ENCODE measurements at places on chromosomes 16 and 17.

GRCh38 chr17:38617074-38617860, 11.5 kb upstream of the SRCIN1 start:
- DNase-seq, result no peak

DNA sequence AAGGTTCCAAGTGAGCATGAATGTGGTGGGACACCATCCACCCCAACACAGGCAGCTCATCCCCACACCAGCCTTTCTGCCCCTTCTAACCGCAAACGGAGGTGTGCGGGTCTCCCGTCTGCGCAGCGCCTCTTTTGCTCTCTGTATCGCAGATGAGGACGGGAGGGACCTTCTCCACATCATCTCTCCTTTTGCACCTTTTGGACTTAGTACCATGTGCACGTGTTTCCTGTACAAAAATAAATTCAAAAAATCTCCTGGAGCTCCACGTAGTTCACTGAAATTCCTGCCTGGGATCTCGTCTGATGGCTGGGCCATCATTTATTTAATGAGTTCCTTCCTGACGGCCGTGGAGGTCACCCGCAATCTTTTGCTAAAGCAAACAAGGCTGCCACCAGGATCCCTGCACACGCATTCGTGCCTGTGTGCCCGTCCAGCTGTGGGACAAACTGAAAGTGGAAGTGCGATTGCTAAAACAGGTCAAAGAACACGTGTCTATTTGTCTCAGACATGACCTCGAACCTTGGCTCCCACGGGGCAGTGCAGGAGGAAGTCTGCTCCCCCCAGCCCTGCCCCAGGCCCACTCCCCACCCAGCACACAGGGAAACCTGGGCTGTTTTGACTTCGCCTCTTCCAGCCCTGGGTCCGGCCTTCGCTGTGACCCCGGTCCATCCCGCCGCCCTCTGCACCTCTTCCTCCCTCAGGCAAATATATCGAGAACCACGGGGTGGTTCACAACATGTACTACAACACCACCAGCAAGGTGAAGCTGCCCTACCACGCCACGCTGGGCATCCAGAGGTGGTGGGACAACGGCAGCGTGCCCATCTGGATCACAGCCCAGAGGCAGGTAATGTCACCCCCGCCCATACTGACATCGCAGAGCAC, 2.3 kb downstream of the ENPP7 start:
- no peak for DNase-seq

- no peak for DNase-seq
Measured at GRCh38 chr16:23871924-23872323, 36.1 kb downstream of the PRKCB start.

DNA sequence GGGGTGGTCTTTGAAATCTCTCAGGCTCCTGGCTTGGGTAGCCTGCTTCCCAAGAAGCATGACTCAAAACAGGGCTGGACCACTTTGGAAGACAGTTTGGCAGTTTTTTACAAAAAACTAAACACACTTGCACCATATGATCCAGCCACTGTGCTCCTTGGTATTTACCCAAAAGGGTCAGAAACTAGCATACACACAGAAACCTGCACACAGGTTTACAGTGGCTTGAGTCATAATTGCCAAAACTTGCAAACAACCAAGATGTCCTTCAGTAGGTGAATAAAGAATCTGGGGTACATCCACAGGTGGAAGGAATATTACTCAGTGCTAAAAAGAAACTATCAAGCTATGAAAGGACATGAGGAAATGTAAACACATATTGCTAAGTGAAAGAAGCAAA, 323.2 kb upstream of the CDH5 start:
- no peak for DNase-seq

- peak; percentile 77 for DNase-seq
Measured at GRCh38 chr17:42116705-42117396, 4.3 kb downstream of the KAT2A start.

DNA sequence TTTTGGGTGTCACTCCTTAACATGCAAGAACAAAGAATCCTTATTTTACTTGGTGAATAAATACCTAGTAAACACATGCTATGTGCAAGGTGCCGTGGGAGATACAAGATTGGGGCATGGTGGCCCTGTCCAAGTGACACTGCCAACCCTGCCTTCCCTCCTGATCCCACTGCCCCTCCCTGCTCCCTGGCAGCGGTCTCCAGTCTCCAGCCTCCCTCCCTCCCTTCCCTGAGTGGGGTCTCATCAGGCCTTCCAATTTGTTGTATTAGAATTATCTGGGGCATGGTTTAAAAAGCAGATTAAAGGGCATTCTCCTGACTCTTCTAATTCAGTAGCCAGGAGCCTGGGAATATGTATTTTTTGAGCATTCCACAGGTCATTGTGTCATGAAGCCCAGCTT, 12.5 kb upstream of the TMED6 start:
- DNase-seq, result no peak

- DNase-seq, result no peak
Measured at GRCh38 chr16:86823888-86824671, 245.7 kb downstream of the FOXL1 start.

GRCh38 chr17:83152745-83153611, 73.6 kb downstream of the METRNL start:
- peak; percentile 8 for DNase-seq

GRCh38 chr16:734208-734980, 6.4 kb downstream of the CIAO3 start:
- DNase-seq, result no peak

DNA sequence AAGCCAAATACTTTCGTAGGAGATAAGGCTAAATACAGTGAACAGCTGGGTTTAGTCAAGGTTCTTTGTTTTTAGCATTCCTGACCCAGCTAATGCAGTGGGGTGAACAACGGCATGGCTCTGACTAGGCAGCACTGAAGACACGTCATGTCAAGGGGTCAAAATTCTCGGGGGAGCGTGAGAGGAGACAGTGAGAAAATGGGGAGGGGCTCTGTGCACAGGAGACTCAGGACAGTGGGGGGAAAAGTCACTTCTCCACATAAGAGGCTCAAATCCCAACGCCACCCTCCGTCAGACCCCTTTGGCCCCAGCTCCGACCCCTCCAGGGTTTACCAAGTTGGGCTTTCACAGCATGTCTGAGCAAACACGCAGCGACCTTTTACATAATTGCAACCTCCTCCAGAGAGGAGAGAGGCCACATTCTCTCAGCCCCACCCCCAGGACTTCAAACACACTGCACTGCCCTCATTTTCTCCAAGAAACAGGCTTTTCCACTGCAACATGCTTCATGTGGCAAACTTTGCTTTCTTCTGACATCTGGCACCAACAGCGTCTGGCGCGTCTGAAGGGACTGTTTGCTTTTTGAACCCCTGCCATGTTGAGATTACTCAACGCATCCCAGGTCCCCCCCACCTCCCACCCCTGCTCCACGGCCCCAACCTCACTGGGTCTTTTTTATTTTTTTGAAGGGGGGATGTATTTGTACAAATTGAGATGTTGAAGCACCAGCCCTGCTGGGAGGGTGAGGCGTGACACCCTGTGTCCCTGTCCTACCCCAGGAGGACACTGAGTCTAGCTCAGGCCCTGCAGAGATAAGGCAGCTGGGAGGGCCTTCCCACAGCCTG, 30.0 kb downstream of the AXIN2 start:
- DNase-seq, result no peak

DNA sequence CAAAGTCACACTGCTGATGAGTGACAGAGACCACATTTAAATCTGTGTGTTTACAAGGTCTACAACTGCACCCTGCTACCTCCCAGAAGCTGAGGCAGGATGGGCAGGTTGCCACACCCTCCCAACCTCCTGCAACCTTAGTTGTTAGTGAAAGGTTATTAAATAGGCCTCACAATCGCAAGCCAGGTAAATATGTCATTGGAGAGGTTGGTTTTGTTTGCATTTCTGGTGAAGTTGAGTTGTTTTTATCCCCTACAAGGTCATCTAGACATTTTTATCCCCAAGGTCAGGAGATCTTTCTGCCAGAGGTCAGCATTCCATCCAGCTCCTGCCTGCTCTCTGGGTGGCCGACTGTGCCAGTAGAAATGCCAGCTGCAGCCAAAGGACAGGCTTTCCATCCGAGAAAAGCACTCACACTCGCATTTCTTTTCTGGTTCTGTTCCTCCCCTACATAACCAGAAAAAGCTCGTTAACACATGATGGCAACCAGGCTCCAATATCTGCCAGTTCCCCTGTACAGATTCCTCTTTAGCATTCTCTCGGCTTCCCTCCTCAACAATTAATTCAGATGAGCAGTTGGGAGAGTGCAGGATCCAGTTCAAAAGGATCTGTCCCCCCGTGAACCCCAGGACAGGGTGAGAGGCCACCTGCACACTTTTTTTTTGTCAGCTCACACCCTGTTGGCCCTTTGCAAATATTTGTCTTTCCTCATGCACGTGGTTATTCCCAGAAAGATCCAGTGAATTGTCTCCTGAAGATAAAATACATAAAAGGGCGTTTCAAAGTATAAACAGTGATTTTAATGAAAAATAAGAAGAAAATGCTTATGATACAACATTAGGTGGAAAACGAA, 562.8 kb downstream of the MAF start:
- no peak for DNase-seq

- DNase-seq, result no peak
Measured at GRCh38 chr16:84119368-84119767, 2.6 kb upstream of the MBTPS1 start.

GRCh38 chr17:41785859-41786226, 668 bp downstream of the JUP start:
- no peak for DNase-seq

GRCh38 chr17:40451420-40451819, 8.2 kb downstream of the IGFBP4 start:
- no peak for DNase-seq

GRCh38 chr16:59655031-59655430, 920.9 kb upstream of the GOT2 start:
- DNase-seq, result no peak

DNA sequence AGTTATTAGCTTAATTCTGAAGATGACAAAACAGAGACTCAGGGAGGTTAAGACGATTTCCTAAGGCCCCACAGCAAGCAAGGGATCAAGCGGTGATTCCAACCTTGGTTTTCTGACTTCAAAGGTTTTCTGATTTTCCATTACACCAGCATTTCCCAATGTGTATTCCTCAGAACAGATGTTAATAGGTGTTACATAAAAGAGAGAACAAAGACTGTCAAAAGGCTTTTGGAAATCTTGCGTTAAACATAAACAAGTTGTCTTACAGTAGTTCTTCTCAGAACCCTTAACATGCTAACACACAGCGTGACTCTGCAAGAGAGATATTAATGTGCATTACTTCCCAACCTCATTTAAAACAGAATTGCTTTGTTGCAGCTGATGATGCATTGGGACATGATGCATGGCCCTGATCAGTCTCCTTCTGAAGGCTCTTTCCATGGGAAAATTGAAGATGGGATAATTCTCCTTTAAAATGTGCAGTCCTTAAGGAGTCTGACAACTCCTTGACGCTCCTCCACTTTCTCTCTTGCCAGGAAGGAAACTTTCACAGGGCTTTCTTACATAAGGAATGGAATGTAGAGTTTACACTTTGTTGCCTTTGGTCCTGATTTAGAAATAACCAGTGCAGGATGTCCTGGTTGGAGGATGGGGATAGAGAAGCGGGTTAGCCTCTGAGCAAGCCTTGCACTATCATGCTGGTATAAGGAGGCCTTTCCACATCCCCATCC, 21.5 kb upstream of the MMD start:
- no peak for DNase-seq

GRCh38 chr16:89912627-89913026, 6.0 kb upstream of the MC1R start:
- no peak for DNase-seq

DNA sequence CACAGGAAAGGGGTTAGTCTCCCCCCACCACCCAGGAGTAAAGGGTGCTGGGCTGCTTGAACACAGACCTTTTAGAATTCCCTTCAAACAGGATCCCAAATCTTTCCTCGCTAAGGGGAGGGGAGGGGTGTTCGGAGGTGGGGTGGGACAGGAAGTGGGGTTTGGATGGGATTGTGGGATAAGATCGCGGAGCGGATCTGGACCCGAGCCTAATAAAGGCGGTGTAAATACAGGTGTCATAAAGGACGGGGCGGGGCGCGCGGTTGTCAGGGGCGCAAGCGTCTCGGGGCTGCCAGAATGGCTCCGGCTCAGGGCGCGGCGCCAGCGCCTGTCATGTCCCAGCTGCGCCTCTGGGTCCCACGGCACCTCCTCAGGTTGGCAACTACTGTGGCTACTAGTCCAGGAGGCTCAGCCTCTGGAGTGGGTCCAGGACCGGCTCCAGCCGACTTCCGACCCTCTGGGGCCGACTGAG, 59.8 kb upstream of the FBXO47 start:
- no peak for DNase-seq

- DNase-seq, result no peak
Measured at GRCh38 chr17:57706761-57707160, 38.3 kb downstream of the CCDC182 start.

- no peak for DNase-seq
Measured at GRCh38 chr16:3808308-3809063, 72.0 kb downstream of the CREBBP start.

- DNase-seq, result no peak
Measured at GRCh38 chr16:29687755-29688154, 8.8 kb downstream of the QPRT start.

GRCh38 chr17:57634713-57635465, 110.2 kb downstream of the CCDC182 start:
- DNase-seq, result no peak

- DNase-seq, result no peak
Measured at GRCh38 chr17:81258292-81258691, 19.2 kb downstream of the NDUFAF8 start.

DNA sequence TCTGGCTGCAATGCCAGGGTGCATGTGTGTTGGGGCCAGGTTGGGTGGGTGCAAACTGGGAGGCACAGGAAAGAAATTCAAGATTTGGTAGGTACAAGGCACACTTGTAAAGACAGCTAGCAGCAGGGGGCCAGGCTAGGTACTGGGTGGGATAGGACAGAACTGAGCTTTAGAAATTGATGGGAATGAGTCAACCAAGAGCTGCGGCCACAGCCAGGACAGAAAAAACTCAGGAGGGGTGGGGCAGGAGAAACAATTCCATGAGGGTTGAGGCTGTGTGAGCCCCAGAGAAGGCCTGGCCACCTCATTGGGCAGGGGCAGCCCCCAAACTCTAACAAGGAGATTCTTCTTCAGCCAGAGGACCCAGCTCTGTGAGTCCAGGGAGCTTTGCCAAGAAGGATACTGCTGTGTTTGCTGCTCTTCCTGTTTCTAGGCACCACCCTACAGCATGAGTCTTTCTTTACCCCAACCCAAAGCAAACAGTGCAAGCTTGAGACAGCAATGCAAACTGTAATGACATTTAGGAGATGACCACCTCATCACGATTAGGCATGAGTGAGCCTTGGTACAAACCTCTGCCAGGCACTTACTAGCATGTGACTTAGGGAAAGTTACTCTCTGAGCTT, 21.3 kb upstream of the CCDC182 start:
- DNase-seq, result no peak

DNA sequence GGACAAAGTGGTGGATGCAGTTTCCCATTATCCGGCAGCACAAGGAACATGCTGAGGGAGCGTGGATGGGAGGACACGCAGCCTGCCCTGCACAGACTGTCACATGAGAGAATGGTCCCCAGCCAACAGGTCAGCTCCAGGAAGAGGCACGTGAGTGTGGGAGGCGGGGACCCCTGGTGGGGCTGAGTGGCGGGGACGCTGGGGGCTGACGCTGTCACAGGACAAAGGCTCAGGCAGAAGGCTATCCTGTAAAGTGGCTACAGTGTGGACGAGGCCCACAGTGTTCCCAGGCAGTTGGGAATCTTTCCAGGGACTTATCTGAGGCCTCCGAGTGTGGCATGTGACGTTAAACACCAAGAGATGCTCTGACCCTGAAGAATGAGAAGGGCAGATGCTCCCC, 30.4 kb downstream of the MBTPS1 start:
- no peak for DNase-seq

All from central memory CD8-positive, alpha-beta T cell (primary cell).